ENCODE measurements at places on chromosomes 7 and 10.

DNA sequence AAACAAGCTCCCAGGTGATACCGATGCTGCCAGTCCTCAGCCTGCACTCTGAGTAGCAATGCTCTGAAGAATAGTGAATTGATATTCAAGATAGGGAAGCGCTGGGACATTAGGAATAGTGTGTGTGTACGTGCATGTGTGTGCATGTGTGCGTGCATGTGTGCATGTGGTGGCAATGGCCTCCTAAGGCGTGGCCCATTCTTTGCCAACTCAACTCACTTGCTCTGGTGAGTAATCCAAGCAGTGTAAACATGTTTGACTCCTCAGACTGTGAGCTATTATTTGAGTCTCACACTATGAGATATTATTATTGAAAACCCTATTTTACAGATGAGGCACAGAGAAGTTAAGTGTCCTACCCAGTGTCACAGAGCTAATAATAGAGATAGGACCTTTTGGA is 186.6 kb downstream of the RAB11FIP2 start:
- no peak for DNase-seq

DNA sequence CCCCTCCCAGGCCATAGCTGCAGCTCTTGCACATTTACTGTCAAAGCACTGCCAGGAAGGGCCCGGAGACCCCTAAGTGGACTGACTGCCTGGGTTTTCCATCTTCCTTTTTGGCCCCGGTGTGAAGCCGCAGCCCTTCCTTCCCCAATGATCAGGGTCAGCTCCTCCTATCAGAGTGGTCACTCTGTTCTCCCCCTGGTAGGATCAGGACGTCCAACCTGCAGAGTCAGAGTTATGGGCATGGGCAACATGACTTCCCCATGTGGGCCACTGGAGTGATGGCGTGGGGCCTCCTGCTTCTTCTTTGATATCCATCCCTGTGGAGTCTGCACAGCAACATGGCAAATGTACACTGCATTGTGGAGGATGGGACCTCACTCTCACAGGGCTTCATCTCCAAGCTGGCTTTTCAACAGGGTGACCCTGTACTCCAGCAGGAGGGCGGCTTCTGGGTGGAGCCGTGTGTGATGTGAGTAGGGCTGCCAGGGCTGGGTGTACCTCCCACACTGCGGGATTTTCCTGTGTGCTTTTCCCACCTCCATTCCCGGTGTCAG is 6.4 kb upstream of the RAMP3 start:
- DNase-seq = no peak

- DNase-seq = no peak
These were observed 60.8 kb upstream of the SMNDC1 start for GRCh38 chr10:110365356-110366143.

DNA sequence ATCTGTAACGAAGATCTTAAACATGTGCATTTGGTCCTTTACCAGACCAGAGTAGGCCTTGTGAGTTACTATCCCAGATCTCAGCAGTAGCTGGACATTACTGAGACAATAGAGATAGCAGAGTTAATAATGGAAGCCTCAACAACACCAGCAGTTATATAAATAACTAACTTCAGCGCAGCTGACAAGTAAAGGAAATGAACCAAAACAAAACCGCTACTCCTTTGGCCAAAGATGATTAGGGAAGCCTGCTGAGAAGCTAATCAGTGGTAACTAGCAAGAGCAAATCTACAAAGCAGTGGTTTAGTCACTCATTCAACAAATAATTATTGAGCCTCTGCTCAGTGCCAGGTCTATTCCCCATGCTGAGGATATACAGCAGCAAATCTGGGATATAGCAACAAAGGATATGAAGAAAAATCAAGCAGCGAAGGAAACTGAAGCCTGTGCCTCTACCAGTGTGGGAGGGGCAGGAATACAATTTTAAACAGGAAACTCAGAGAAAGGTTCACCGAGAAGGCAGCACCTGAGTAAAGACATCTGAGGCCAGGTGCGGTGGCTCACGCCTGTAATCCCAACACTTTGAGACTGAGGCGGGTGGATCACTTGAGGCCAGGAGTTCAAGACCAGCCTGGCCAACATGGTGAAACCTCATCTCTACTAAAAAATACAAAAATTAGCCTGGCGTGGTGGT is 103.6 kb downstream of the ELMO1 start:
- peak; percentile 46 for DNase-seq

DNA sequence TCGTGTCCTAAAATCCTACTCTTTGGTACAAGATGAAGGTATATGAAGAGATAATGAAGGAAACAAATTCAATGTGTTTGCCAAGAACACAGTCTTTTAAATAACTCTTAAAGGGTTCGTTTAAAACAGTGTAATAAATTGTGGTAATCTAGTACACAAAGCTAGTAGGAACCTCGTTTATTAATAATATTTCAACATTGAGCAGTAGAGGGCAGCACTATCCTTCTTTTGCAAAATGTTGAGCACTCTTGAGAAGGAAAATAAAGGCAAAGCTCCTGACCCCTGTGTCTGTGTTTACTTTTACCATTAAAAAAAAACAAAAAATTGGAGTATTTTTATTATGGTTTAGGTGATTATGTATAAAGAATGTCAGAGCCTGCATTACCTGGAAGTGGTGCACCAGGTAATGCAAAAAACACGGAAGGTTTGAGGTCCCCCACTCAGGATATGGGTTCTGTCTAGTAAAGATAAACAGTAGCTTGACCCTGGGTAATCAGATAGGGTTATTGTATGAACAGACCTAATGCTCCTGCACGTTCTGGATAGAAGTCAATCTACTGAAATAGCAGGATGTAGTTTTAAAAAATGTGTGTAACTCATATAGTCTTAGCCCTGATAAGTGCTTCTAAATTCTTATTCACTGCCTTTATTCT is 5.7 kb upstream of the GOT1 start:
- DNase-seq = peak; percentile 82

GRCh38 chr10:29804025-29804852 is 169.5 kb upstream of the SVIL start:
- peak; percentile 26 for DNase-seq
